A549 (cell line): ENCODE measurements at places on chromosomes 3 and 15. TPM values are rescaled to one million over a fixed set of nuclear protein-coding genes. Genes with fewer than 3 reads are reported as not detected.

The DUOX1 gene
- polyA plus RNA-seq, result not detected in 3 replicates

DNA sequence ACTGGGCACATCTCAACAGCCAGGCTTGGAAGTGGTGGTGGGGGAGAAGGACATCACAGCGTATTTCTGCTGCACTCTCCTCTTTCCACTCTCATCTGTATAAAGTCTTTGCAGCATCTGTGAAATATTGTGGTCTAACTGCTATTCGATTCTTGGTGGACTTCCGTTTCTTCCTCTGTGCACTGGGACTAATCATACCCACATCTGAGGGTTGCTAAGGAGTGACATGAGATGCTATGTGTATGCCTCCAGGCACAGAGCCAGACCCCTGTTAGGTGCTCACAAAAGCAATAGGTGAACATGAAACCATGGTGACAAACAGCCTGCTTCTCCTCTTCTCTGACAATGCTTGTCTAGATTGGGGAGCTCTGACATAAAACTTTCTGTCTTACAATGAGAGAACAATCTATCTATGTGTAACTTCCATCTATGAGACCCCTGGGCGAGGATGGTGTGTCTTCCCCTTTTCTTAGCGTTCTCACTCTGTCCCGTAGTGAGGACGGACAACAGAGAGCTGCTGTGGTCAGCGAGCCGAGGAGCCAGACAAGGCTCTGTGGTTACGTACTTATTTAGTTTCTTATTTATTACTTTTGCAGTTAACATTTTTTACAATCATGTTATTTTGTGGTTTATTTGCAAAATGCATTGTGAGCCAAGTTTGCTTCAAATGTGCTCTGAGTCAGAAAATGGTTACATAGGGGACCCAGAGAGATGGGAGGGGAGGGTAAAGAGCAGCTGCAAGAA lies 196.7 kb upstream of the TPRG1 start:
- DNase-seq, result no peak

- no peak for DNase-seq
These were observed 27.5 kb upstream of the MAPKBP1 start for GRCh38 chr15:41746802-41747201.

DNA sequence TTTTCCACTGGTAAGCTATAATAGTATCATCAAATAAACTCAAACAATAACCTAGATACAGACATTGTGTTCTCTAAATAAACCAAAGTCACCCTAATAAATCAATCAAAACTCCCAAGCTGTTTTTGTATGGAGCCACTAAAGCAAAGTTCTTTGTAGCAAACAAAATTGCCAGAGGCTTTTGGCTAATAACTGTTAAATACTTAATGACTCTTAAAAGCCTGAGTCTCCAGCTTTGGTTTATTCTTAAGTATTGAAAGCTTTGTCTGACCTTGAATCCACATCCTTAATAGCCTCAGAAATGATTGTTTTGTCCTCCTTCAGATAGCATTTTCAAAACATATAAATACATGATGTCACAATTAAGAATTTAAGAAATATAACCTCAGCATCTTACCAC lies 725.3 kb downstream of the SI start:
- DNase-seq, result no peak

The BFSP2 gene
- not detected in 3 replicates for polyA plus RNA-seq

DNA sequence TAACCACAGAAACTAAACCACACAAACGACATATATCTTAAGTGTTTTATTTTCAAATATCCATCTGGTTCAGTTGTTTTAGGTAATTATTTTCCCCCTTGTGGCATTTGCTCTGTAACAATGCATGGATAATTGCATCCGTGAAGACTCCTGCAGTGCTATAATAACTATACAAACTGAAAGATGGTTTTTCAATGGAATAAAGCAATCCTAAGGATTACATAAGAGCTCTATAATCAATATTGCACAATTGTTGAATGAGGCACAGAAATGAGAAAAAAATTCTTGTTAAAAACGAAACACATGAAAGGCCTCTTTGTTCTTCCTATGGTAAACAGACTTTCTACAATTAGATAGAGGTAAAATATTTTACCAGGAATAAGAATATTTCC lies 446.0 kb upstream of the EPHA3 start:
- DNase-seq, result no peak

DNA sequence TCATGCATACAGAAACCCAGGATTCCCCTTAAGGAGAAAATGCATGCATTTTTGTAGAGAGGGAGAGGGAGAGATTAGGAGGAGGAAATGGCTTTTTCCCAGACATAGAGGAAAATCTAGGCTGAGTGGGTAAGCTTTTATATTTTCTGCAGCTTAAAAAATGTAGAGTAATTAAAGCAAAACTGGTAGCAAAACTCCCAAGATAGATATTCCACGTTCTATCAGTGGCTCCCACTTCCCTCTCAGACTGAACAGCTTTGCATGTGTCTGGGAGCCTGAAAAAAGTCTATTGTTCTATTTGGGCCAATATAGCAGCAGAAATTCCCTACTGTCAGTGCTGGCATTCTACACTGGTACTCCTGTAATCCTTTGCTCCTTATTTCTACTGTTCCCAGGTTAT lies 110.8 kb upstream of the CADPS start:
- no peak for DNase-seq

DNA sequence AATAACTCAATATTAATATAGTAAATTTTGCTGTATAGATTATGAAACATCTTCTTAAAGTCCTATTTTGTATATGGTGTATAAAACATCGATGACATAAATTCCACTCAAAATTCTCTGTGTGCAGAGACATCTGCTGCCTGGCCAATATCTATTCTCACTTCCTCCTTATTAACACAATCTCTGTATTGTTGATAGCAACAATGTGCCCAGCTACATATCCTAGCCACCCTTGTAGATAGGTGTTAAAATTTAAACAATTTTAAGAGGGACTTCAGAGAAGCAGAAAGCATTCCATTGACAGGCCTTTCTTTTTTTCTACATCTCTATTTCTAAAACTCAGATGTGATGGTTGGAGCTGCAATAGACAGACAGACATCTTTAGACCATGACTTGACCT lies 72.3 kb downstream of the FGF12 start:
- no peak for DNase-seq

DNA sequence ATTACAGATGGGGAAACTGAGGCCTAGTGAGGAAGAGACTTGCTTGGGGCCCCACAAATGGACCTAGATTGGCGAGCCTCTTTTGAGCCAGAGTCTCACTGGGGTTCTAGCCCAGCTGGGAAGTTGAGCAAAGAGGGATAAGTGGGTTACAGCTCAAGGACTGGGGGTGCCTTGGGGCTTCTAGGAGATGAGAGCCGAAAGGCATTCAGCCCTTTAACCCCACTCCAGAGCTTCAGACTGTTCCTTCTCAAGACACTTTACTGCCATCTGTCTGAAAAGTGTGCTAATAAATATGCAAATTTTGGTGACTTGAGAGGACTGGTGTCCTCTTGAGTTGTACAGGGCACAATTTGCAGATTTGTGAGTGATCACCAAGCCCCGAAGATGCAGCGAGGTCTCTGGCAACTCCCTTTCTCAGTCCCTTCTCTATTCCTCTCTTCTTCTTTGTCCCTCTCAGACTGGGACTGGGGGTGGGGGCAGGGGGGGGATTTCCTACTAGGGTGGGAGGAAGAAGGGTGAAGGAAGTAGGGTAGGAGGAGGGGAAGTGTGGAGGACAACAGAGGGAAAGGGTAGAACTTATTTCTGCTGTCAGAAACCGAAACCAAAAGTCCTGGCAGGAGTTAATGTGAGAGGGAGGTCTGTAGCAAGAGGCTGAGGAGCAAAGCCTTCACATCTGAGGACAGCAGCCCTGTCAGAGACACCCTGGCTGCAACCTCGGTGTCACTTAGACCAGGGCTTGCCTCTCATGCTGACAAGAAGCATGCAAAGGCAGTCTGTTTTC lies 16.2 kb upstream of the ANKDD1A start:
- DNase-seq, result no peak

The SLC12A1 gene
- not detected in 3 replicates for polyA plus RNA-seq

DNA sequence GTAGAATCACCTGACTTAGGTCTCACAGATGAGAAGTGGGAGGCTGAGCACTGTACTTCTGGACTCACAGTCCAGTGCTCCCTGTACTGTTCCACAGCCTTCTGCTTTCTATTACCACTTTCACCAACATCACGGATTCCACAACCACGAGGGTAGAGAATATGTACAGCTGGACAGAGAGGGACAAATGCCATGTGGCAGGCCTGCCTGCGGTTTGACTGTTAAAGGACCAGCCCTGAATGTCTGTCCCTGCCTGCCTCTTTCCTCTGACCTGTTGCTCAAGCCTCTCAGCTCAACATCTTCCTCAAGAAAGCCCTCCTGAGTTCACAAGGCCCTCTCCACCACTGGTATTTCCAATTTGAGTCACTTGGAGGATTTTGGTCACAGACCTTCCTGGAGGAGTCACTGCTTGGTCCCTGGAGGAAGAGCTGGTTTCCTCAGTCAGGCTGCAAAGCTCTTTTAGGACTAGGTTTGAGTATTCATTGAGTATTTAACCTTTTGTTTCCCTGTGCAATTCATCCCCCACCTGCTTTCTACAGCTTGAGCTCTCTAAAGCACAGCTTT lies 49.1 kb downstream of the RAB11A start:
- DNase-seq, result no peak

The IL12A gene
- polyA plus RNA-seq, result 0.76 to 1.3 TPM (median 0.98 TPM) in 3 replicates

GRCh38 chr3:64911138-64911537 lies 223.3 kb upstream of the ADAMTS9 start:
- no peak for DNase-seq

GRCh38 chr3:187183903-187184302 lies 13.4 kb upstream of the RTP1 start:
- DNase-seq, result no peak

The MYEF2 gene
- polyA plus RNA-seq, result 43.5 to 50.0 TPM (median 45.6 TPM) in 3 replicates

The STRA6 gene
- 60.6 to 76.4 TPM (median 70.2 TPM) in 3 replicates for polyA plus RNA-seq

DNA sequence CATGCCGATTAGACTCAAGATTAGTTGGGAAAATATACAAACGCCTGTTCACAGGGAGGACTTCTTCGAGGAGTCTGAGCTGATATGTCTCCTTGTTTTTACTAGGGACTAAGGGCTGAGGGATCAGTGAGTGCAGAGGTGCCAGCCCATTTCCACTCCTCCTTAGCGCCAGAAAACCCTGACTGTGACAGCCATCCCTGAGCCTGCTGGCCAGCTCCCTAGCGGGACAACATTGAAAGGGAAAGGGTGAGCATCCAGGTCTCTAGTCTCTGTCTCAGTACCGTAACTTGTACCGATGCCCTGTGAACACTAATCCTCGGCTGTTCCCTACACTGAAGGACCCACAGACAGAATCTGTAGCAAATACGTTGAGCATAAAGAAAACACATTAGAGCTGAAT lies 243.4 kb downstream of the WNT5A start:
- DNase-seq, result no peak

The KBTBD12 gene
- not detected in 3 replicates for polyA plus RNA-seq

- DNase-seq, result no peak
These were observed 14.5 kb upstream of the MYRIP start for GRCh38 chr3:39794880-39795279.

- no peak for DNase-seq
These were observed 291.6 kb upstream of the TGFBR2 start for GRCh38 chr3:30314757-30315325.

The LYZL4 gene
- not detected in 3 replicates for polyA plus RNA-seq

GRCh38 chr3:35201211-35201610 lies 438.1 kb upstream of the ARPP21 start:
- no peak for DNase-seq

The COLQ gene
- 0.63 to 0.80 TPM (median 0.71 TPM) in 3 replicates for polyA plus RNA-seq

DNA sequence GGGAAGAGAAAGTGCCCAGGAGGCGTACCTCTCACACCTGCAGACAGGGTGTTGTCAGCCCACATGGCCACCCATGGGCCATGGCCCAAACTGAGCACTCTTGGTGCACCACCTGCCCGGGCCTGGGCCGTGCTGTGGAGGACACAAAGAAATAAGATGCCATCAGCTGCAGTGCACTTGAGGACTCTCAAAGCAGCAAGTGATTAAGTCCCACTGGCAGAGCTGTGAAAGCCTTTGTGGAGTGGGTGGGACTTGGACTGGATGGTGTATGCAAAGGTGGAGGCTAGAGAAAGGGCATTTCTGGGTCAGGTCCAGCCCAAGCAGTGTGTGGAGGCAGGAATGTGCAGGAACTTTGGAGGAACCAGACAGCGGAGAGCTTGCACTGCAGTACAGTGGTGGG lies 122.3 kb downstream of the MEGF11 start:
- no peak for DNase-seq
